ENCODE measurements at places on chromosomes 13 and 19.

DNA sequence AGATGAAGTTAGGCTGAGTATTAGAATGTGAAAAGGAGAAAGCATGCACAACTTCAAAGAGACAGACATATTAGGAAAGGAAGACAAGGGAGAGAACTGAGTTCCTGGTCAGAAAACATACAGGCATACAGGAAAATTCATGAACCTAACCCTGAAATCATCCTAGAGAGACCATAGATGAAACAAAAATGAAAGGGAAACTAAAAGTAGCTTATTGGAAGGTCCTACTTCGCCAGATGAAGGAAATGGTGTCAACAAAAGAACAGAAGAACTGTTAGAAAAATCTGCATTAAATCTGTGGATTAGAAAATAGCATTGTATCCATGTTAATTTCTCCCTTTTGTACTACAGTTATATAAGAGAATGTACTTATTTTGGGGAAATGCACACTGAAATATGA is 169.0 kb upstream of the UFM1 start:
- no peak for DNase-seq

- DNase-seq = peak; percentile 89
These were observed 4.6 kb downstream of the TMC4 start for GRCh38 chr19:54168174-54168917.

GRCh38 chr13:92143766-92144165 is 745.3 kb downstream of the GPC5 start:
- no peak for DNase-seq

GRCh38 chr19:51572410-51572809 is 1.3 kb downstream of the ZNF175 start:
- no peak for DNase-seq

DNA sequence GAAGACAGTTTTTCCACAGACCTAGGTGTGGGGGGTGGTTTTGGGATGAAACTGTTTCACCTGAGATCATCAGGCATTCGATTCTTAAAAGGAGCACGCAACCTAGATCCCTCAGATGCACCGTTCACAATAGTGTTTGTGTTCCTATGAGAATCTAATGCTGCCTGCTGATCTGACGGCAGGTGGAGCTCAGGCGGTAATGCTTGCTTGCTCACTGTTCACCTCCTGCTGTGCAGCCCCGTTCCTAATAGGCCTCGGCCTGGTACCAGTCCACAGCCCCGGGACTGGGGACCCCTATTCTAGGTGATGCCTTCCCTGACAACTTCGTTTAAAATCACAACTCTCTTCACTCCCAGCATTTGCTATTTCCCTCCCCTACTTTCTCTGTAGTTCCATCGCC is 149.6 kb downstream of the IER2 start:
- DNase-seq = no peak

- no peak for DNase-seq
These were observed 3.1 kb downstream of the PPP1R14A start for GRCh38 chr19:38252941-38253691.

DNA sequence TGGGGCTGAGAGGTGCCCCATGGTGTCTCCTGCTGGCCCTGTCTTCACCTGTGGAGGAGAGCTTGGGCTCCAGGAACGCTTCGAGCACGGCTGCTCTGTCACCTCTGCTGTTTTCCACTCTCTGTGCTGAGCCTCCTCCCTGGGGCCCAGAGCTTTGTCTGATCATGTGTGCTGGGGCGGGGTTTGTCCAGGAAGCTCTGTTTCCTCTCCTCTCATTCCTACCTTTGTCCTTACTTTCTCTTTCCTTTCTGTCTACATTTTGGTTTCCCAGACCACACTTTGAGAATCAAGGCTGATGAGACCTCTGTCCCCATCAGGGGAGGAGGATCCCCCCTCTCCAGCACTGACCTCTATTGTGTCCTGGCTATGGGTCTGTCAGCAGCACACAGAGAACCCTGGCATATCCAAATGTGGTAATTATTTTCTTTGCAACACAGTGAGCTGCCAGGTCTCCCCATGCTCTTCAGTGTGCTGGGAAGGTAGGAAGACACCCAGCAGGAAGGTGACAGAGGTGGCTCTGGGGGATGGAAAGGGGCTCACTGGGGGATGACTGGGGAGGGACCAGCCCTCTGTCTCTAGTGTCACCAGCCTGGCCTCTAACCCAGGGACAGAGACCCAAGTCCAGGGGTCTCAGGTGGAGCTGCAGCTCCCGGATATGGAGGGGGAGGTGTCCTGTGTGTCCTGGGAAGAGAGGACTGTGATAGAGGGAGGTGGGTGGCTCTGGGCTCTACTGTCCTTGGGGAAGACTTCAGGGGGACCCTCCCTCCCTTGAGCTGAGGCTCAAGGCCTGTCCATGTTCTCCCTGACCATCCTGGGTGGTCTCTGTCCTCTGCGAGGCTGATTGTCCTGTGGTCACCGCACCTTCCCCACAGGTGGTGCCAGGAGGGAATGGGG is at the start of gene CEACAM1:
CEACAM1 (minus strand) TSS at position 128 of the 894 bp plus-strand sequence; CDS start at position 21, 107 bp downstream.
- DNase-seq = no peak

GRCh38 chr13:94224670-94225069 is 254.8 kb downstream of the DCT start:
- no peak for DNase-seq

- DNase-seq = no peak
These were observed 141.6 kb upstream of the RFC3 start for GRCh38 chr13:33676045-33676989.

GRCh38 chr19:43784981-43785808 is 4.4 kb upstream of the KCNN4 start:
- no peak for DNase-seq

DNA sequence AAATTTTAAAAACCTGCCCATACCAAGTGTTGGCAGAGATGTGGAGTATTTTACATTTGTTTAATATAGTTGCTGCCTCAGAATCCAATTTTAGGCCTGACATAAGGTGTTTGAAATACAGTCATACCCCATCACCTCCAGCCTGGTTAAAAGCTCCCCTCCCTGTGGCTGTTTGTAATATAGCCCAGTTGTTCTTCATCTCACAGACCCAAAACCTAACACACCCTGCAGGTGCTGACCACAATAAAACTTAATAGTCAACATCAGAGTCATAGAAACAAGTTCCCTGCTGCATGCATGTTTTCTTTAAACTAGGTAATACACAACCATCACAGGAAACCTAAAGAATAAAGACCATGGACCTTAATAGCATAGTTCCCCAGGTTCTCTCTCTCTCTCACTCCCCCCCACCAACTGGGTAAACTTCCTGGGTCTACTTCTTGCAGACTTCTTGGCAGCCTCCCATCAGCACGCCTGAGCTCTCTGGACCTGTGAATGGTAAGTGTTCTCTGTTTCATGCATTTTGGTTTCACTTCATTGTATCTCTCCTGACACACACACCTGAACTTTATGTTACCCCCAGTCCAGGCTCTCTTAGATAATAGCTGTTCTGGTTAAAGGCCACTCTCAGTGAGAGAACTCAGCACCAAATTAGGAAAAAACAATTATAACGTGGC is 1369.9 kb downstream of the EFNB2 start:
- no peak for DNase-seq

GRCh38 chr13:72851678-72852014 is 69.7 kb downstream of the PIBF1 start:
- no peak for DNase-seq

DNA sequence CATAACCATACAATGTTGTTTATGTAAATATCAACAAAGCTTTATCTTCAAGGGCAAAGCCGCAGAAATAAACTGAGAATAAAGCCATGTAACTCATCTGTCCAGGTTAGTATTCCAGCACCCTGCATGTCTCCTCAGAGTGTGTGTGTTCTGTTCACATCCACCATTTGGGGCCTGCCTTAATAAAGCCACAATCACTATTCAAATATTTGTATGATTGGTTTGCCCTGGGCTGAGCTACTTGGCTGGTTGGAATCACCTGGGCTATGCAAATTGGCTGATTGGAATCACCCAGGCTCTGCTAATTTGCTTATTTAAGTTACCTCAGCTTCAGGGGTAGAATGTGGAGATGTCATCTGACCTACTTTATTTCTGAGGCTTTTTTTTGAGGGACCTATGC is 42.4 kb upstream of the ZNF737 start:
- no peak for DNase-seq

GRCh38 chr19:616062-616700 is 17.2 kb downstream of the POLRMT start:
- DNase-seq = no peak

DNA sequence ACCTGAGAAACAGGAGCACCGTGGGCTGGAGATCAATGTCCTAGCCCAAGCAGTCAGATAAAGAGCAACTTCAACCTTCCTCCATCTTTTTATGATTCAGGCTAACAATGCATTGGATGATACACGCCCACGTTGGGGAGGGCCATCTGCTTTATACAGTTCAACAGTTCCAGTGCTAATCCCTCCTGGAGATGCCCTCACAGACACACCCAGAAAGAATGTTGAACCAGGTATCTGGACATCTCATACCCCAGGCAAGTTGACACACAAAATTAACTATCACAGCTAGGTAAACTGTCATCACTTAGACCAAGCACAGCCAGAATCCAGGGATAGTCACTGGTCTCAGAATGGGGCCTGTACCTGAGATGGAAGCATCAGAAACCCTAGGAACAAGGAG is 20.6 kb upstream of the SERPINE3 start:
- DNase-seq = no peak

All from natural killer cell treated with Interleukin-12 subunit alpha and Interleukin-12 subunit beta and Interleukin-15 and Interleukin-18, amount 100 ng/mL, for 72 hours (primary cell).